ENCODE measurements at places on chromosomes 3 and 15.
A peak's percentile ranks its signal among the peaks of the same experiment; 100 is the strongest.

DNA sequence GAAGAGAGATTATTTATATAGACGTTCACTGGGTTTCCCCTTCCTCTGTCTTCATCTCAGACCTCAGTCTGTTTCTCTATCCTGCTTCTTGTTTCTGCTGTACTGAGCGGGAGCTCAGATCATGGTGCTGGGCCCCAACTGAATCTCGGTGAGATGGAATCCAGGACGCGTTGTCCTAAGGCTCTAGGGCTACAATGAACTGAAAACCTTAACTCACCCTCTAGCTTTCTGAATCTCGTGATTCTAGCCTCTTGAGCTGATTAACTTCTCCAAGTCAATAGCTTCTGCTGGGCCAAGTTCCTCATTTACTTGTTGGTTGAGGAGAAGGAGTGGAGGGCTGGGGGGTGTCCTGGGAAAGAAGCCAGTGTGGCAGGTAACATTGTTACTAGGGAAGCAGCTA is 32.7 kb upstream of the MAP3K13 start:
- peak; percentile 73 for DNase-seq

DNA sequence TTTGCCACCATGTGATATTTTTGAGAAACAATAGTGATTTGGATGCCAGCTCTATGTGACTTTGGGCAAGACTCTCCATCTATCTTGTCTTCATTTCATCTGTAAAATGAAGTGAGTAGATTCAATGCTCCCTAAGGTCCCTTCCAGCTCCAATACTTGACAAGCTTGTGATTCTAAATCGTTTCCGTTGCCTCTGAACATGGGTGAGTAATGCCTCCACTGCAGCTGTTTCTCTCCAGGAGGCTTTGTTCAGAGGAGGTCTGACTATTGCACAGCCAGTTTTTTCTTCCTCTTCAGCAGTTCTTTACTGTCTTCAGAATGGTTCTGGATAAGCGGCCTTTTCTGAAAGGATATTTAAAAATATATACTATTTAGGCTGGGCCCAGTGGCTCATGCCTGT is 14.8 kb upstream of the TMOD3 start:
- no peak for DNase-seq

DNA sequence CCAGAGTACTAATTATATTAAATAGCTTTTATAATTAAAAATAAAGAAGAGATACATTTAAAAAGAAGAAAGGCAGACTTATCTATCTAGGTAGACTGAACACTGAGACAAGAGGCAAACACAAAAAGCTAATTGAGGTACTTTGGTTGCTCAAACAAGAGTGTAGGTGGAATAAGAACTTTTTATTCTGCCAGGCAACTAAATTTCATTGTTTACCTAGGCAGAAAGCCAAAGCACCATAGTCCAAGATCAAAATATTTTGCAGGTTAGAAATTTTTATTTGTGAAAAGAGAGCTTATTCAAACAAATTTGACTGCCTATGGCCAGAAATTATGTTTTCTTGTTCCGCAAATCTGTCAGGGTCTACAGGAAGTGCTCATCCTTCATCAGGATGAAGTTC is 499.6 kb upstream of the GBE1 start:
- DNase-seq, result no peak

DNA sequence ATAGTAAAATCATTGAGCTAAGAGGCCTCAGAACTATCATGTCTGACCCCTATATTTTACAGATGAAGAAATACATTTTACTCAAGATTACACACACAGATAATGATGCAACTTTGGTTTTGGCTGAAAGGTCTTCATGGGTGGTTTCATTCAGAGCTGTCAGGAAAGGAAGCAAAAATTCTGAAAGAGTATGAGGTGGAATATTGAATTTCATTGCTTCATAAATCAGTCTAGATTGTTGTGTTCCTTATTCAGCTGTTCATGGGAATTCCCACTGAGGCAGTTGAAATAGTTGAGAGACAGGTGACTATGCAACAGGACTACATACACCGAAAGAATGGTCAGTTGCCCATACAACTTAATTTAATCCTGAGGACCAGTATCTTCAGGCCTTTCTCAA is 39.4 kb downstream of the CD200 start:
- peak; percentile 69 for DNase-seq

GRCh38 chr3:146130881-146131371 is 30.1 kb downstream of the PLOD2 start:
- DNase-seq, result no peak

- no peak for DNase-seq
These were observed 105.7 kb upstream of the ZPLD1 start for GRCh38 chr3:102329066-102329465.

GRCh38 chr3:129936757-129937156 is 37.8 kb upstream of the TRH start:
- DNase-seq, result peak; percentile 64

DNA sequence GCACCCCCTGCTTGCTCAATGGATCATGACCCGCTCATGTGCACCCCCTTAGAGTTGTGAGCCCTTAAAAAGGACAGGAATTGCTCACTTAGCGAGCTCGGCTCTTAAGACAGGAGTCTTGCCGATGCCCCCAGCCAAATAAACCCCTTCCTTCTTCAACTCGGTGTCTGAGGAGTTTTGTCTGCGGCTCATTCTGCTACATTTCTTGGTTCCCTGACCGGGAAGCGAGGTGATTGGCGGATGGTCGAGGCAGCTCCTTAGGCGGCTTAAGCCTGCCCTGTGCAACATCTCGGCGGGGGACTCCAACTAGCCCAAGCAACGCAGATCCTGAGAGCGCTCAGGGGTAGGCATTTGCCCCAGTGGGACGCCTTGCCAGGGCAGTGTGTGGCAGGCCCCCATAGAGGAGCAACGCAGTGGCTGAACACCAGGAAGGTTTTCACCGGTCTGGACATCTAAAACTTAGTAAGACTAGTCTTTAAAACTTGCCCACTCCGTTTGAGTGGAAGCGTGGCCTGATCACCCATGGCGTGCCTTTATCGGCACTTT is 9.5 kb downstream of the SLCO2A1 start:
- no peak for DNase-seq

DNA sequence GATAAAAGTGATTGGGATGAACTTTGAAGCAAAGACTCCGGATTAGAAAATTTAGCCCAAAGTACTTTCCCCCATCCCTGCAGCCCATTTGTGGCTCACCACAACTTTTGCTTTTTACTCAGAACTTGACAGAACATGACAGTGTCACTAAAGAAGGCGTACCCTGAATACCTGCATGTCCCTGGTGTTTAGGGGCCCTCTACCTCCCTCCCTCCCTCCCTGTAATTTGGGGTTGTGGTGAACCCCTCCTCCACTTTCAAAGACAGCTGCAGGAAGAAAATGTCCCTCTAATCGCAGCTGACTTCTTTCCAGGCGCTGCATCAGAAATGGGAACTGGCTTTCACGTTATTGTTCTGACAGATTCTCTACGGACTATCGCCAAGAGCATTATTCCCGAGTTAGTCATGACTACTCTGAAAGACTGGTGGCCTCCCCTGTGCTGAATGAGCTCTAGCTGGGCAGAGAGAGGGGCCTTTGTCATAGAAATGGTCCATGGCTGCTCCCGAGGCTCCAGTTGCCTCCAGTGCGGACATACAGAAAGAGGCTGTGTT is 93.2 kb upstream of the ARHGEF3 start:
- peak; percentile 25 for DNase-seq

GRCh38 chr15:76577879-76578512 is 241.4 kb downstream of the ISL2 start:
- DNase-seq, result no peak

DNA sequence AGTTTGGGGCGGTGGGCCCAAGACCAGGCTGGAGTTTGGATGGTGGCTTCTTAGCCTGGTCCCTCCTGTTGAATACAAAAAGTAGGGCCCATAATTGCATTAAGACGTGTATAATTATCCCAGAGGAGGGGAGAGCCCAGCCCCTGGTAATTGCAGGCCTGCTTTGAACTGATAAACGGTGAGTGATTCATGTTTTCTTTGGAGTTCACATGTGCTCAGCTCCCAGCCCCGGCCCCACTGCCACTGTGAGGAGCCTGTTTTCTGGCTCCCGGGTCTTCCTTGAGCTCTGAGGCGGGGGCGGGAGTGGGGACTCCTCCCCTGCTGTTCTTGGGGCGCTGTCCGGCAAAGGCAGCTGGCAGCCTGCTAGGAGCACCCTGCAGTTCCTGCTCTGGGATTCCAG is 3.1 kb downstream of the PLXNA1 start:
- DNase-seq, result no peak

DNA sequence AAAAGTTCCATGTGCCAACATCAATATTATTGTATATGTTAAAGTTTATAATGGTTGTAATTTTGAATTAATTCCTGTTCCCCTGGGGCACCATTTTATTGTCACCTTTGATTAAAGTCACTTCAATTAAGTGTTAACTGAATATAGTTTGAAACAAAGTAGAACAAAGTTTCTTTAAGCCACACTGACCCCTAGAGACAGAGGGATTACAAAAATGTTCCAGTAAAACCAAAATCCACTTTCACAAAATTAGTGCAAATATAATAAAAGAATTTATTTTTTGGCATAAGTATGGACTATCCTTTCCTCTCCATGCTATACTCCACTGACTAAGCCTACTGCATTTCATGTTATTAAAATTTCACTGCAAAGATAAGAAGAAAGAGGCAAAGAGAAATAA is 123.9 kb downstream of the ZMAT3 start:
- DNase-seq, result no peak
